Calu3 (cell line): ENCODE measurements at places on chromosomes 6 and 20. TPM values are rescaled to one million over a fixed set of nuclear protein-coding genes. Genes with fewer than 3 reads are reported as not detected.

DNA sequence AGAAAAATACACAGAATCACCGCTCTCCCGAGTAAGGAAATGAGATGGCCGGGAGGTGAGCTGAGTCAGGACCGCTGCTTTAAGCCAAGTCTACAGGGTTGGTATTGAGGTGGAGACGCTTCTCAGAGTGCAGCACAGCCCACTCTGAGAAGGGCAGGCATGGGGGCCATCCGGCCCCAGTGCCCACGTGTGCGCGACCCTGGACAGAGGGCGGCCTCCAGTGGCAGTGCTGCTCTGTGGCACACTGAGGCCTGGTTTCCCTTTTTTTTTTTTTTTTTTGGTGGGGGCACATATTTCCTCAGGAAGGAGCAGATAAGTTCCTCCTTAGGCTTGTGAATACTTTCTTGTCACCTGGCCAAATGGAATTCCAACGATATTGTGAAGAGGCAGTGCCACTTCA lies 88.8 kb downstream of the FOXC1 start:
- no peak overlapping the region for H3K27ac ChIP-seq
- H3K4me1 ChIP-seq: no peaks in the 10 kb centered on the region
- no peaks in the 10 kb centered on the region for H3K36me3 ChIP-seq
- H3K27me3 ChIP-seq: no peaks in the 10 kb centered on the region
- no peak for DNase-seq

DNA sequence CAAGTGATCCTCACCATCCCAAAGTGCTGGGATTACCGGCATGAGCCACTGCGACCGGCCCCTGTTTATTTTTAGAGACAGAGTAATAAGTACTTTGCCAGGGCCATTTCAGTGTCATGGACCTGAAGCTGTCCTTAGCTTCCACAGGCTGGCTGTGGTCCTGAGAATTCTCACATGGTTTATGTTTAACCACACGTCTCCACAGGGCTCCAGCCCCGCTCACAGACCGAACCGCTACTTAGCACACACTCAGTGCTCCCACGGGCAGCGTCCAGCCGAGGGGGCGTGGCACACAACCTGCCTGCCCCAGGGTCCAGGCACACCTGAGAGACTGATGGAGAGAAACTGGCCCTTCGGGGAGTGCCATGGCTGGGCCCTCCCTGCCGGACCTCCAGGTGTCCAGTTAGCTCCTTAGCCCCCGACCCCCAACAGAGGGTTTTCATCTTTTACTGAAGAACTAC lies 11.7 kb downstream of the ACSS1 start:
- H3K4me3 ChIP-seq: no peak overlapping the region
- no peaks in the 10 kb centered on the region for H3K27me3 ChIP-seq
- no peaks in the 10 kb centered on the region for H3K4me1 ChIP-seq
- DNase-seq: no peak

GRCh38 chr6:1594445-1595200 lies 15.1 kb upstream of the FOXC1 start:
- H3K27me3 ChIP-seq: peaks cover 45% of the 10 kb centered on the region
- H3K36me3 ChIP-seq: no peaks in the 10 kb centered on the region
- H3K27ac ChIP-seq: no peak overlapping the region
- no peak for DNase-seq
- H3K4me1 ChIP-seq: peaks cover 21% of the 10 kb centered on the region
- H3K4me3 ChIP-seq: peak overlapping the region; percentile 67

Gene OR2H1
- not detected in 2 replicates for total RNA-seq
